Natural killer cell (primary cell): ENCODE measurements at places on chromosomes 16 and 17. TPM values are rescaled to one million over a fixed set of nuclear protein-coding genes. Genes with fewer than 3 reads are reported as not detected.

DNA sequence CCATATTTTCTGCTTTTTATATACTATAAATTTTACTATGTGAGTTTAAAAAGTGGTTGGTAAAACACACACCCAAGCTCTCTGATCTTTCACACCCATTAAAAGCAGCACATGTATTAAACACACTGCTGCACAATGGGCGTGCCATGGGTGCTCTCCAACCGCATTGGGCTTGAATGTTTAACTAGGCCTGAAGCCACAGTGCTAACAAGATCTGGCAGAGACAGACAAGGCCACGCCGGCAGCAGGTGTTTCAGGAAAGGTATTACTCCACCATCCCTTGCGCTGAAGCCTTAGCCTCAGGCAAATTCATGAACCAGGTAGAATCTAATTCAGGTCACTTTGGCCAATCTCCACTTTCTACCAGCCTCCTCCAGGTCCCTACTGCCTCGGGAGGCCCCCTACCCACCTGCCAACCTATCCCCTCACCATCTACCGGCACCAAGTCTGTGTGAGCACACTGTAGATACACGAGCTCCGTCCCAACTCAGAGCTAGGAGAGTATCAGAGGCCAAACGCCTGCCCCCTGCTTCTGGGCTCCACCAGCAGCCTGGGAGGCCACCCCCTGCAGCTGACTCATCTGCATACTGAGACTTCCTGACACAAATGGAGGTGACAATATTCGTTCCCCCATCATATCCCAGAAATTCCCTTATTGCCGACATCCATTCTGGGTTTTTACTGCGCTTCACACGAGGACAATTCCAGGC is 95.0 kb downstream of the ADCY9 start:
- no peak overlapping the region for H3K4me3 ChIP-seq
- peak overlapping the region; percentile 23 for H3K27ac ChIP-seq
- no peaks in the 10 kb centered on the region for H3K36me3 ChIP-seq
- peaks cover 49% of the 10 kb centered on the region for H3K4me1 ChIP-seq

DNA sequence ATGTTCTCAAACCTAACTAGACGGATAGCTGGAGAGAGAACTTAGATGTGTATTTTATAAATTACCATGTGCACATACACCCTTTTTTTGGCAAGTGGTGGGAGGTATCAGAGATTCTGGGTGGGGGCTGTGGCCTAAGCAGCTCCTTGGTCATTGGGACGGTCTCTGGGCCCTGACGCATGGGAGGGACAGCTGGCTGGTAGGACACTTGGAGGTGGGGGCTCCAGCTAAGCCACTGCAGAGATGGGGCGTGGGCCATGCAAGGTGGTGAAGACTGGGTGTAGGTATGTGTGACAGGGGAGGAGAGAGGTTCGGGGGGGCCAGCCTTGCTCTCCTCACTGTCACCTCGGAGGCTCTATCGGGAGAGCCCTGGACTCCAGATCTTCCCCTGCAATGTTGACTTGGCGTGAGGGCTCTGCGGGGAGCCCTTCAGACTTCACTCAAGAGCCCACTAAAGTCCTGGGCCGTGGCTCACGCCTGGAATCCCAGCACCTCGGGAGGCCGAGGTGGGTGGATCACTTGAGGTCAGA is 17.1 kb downstream of the C1QTNF1 start:
- DNase-seq = no peak
- no peaks in the 10 kb centered on the region for H3K4me1 ChIP-seq
- no peak overlapping the region for H3K27ac ChIP-seq

GRCh38 chr17:41420134-41420533 is 4.3 kb downstream of the KRT37 start:
- no peak overlapping the region for H3K27ac ChIP-seq
- H3K4me1 ChIP-seq = peaks cover 13% of the 10 kb centered on the region
- no peak for DNase-seq
- no peaks in the 10 kb centered on the region for H3K36me3 ChIP-seq

DNA sequence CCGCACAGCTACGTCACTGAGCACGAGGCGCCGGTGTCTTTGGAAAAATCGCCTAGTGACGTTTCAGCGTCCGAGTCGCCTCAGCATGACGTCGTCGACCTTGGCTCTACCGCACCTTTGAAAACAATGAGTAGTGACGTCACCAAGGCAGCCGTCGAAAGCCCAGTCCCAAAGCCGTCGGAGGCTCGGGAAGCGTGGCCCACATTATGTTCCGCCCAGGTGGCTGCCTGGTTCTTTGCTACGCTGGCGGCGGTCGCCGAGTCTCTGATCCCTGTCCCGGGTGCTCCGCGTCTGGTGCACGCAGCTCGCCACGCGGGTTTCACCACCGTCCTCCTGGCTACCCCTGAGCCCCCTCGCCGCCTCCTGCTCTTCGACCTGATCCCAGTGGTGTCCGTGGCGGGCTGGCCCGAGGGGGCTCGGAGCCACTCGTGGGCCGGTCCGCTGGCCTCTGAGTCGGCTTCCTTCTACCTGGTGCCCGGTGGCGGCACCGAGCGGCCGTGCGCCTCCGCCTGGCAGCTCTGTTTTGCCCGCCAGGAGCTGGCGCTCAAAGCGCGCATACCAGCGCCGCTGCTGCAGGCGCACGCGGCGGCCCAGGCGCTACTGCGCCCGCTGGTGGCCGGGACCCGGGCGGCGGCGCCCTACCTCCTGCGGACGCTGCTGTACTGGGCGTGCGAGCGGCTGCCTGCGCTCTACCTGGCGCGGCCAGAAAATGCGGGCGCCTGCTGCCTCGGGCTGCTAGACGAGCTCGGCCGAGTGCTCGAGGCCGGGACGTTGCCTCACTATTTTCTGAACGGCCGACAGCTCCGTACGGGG is 1.5 kb downstream of the TMEM102 start:
- peak overlapping the region; percentile 73 for H3K27ac ChIP-seq
- no peaks in the 10 kb centered on the region for H3K36me3 ChIP-seq
- peaks cover 57% of the 10 kb centered on the region for H3K4me1 ChIP-seq
- DNase-seq = peak; percentile 79
- peaks cover 31% of the 10 kb centered on the region for H3K27me3 ChIP-seq

GAS2L2 gene
- not detected for total RNA-seq

SRL gene
- not detected for total RNA-seq

MFAP4 gene
- not detected for total RNA-seq

GAS7 gene
- total RNA-seq = 89.1 TPM
